Fibroblast of skin of right quadriceps (primary cell): ENCODE measurements at places on chromosomes 11 and 22.

DNA sequence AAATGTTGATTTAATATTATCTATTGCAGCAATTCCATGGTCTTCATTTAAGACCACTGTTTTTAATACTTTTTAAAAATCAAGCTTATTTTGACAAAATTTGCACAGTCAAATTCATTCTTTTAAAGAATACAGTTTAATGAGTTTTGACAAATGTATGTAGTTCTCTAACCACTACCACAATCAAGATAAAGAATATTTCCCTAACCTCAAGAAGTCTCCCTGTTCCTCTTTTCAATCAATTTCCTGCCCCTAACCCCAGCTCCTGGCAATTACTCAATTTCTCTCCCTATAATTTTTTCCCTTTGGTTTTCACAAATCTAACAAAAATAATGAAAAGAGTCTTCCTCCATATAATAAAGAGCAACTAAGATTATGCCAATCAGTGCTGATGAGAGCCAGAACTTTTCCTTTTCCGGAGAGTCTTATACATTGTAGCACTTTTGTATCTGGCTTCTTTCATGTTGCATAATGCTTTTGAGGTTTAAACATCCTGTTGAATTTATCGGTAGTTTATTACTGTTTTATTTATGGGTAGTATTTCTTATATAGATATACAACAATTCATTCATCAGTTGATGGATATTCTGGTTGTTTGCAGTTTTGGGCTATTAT, 231.7 kb downstream of the AASDHPPT start:
- no peak for DNase-seq

- DNase-seq, result no peak
These were observed 621.5 kb upstream of the B3GAT1 start for GRCh38 chr11:135033540-135033939.

DNA sequence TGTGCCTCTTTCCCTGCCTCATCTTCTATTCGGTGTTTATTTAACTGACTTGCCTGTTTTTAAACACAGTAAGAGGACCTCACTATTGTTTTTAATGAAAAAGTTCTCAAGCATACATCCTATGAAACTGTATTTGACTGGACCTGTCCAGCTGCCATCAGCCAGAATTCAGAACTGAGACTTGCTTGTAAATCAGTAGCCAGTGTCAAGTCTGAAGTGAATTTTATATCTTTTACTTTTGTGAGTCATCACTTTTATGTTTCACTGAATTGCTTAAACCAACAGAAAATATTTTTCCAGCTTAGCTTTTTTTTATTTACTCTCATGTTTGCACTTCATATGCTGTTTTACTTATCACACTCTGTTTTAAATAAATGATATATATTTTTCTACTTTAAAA, 88.3 kb downstream of the LUZP2 start:
- peak; percentile 18 for DNase-seq

DNA sequence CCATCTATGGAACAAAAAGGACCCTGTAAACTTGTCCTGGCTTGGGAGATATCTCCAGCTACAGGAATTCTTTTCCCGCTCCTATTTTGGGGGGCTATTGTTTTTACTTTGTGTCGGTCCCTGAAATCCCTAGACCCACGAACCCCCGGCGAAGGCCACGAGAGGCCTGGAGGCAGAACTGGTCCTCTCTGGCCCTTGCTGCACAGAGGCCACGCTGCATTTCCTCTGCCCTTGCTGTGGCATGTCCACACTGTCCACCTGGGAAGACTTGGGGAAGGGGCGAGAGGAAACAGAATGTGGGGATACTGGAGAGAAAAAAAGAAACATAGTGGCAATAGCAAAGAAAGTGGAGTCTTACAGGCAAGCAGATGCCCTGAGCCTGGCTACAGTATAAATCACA, 2.3 kb upstream of the ANO1 start:
- no peak for DNase-seq

- DNase-seq, result no peak
These were observed 7.2 kb upstream of the TRABD start for GRCh38 chr22:50178471-50178864.

DNA sequence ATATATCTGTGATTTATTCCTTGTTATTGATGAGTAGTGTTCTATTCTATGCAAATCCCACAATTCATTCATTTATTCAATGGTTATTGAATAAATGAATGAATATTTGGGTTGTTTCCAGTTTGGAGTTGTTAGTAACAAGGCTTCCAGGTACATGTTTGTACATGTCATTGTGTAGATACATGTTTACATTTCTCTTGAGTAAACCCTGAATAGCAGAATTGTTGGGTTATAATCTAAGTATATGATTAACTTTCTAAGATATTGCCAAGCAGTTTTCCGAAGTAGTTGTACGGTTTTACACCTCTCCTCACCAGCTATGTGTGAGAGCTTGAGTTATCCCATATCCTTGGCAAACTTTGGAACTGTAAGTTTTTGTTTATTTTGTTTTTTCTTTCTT, 18.5 kb upstream of the OR8G1 start:
- no peak for DNase-seq

GRCh38 chr22:45972091-45972888, 4.7 kb downstream of the WNT7B start:
- DNase-seq, result no peak

DNA sequence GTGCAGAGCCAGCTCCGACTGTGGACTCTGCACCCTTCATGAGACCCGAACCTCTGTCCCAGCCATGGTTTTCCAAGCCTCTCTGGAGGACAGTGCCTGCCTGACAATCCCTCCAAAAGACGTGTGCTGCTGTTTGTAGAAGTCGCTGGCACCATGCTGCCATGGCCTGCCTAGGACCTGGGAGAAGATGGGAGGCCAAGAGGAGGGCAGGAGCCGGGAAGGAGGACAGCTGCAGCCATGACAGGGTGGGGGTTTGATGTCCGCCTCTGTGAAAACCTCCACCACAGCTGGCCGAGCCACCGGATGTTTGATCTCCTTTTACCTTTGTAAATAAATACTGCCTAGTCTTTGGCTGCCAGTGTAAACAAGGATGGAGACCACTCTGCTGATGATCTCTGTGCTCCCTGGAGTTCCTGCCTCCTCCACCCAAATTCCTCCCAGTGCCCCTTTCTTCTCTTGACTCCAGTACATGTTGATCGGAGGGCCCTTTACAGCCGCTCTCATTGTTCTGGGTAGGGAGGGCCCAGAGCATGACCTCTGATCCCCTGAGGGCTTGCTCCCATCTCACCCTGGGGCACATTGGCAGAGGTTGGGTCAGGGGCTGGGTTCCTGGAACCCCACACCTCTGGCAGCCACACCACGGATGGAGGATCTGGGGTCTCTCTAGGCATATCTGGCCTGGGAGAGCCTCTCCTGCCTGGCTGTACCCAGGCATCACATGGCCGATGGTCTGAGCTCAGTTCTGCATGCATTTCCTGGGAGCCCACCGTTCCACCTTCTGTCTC, 66.9 kb downstream of the BCR start:
- DNase-seq, result no peak

- peak; percentile 55 for DNase-seq
These were observed at the start of gene PTPRJ for GRCh38 chr11:47980088-47980906. TSS of gene PTPRJ (plus strand) at chr11:47980559. CDS start at chr11:47980913, 354 bp downstream.

- DNase-seq, result peak; percentile 90
These were observed 113.0 kb downstream of the ME3 start for GRCh38 chr11:86559311-86559945.

DNA sequence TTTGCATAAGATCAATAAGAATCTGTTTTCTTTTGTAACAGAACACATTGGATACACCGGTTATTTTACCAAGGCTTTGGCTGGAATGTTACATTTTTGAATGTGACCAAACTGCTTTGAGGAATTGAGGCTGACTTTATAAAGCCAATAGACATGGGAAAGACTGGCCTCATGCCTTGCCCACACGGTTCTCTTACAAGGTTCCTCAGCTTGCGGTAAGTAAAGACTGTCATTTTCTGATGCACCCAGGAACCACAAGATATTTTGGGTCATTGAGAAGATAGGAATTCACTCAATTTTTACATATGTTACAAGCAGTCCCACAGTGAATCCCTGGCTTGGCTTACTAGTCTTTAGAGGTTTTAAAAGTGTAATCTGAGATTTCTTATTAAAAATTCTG, 23.9 kb downstream of the OR10A6 start:
- no peak for DNase-seq

DNA sequence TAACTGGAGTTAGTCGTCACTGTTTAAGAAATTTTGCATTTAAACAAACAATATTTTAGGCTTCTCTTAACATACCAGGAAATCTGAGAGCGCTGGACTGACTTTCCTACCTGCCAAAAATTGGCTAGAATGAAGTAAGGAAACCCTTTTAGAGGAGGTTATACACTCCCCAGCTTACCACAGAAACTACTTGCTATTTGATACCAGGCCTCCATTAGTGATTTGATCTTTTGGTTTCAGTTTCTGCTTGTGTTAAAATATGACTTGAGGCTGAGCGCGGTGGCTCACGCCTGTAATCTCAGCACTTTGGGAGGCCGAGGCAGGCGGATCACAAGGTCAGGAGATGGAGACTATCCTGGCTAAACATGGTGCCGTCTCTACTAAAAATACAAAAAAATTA, 419.9 kb downstream of the LRRC4C start:
- no peak for DNase-seq

GRCh38 chr22:40709752-40710413, 30.6 kb downstream of the MCHR1 start:
- peak; percentile 14 for DNase-seq

DNA sequence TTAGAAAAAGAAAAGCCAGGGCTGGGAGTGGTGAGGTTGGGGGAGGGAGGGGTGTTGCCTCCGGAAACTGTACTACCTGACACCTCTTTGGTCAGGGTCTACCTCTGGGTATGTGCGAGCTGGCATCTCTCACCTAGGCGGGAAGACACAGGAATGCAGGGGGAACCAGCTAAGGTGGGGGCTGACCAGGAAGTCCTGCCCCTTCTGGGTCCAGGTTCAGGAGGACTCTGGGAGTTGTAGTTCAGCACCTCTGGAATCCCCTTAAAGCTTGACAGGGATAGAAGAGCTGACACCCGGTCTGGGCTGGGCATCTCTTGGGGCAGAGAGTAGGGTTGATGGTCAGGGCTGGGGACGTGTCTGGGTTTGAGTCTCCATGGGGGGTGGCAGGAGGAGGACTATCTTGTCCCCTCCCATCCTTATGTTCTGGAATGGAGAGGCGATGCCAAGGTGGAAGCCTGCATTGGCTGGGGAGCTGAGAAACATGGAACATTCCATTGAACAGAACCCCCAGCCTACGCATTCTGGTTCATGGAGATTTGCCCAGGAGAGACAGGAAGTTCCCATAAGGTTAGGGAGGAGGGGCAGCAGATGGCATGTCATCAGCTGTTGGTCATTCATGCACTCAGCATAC, 2.1 kb upstream of the KIAA1671 start:
- DNase-seq, result peak; percentile 24

- DNase-seq, result no peak
These were observed 74.4 kb downstream of the WNT11 start for GRCh38 chr11:76131671-76132631.

DNA sequence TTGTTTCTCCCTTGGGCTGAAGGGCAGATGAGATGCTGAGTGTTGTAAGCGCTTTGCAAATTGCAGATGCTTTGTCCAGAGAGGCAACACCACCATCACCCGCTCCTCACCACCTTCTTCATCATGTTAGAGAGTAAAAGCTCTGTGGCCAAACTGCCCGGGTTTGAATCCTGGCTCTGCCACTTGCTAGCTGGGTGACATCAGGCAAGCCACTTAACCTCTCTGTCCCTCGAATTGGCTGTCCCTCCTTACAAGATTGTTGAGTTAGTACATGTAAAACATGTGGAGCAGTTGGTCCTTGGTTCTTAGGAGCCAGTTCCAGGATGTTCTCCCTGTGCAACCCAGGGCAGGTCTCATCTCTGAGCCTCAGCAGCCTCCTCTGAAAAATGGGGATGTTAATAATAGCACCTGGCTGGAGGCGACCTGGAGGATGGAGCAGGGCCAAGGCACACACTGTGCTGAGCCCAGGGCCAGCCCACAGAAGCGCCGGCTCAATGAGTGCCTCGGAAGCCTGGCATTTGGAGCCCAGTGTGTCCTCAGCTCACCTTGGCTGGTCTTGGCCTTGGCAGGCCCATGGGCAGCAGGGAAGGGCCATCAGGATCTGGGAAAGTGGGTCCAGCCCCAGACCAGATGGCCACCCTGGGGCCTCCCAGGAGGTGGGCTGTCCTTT, 10.5 kb downstream of the C11orf86 start:
- no peak for DNase-seq

- DNase-seq, result no peak
These were observed 109.9 kb downstream of the CSNK2A3 start for GRCh38 chr11:11243209-11243589.

- no peak for DNase-seq
These were observed 48.5 kb upstream of the PRODH start for GRCh38 chr22:18984564-18984963.

DNA sequence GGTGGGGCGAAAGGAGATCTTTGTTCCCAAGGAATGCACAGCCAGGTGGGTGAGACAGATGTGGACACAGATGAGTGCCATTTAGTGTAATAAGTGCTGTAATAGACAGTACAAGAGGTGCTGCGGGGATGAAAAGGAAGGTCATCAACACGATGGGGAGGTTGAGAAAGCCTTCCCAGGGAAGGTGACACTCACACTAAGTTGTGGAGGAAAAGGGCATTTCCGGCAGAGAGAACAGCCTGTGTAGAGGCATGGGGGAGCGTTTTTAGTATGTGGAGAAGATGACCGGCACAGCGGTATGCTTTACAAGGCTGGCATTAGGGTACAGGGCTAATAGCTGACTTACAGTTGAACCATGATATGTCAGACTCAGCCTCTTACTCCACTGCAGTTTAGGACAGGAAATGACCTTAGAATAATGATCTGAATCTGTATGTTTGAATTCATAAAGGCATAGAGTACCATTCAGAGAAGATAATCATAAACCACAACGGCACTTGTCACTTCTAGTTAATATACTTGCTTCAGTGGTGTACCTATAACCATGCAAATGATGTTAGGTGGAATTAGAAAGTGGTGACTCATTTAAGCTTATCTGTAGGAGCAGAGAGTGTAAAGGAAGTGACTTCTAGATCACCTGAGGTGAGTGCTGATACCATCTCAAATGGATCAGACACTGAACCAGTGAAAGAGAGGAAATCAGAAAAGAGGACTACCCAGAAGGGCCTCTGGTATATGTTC, 60.6 kb downstream of the FAM83F start:
- DNase-seq, result no peak

- DNase-seq, result no peak
These were observed 3.9 kb downstream of the ATF4 start for GRCh38 chr22:39524089-39524752.

DNA sequence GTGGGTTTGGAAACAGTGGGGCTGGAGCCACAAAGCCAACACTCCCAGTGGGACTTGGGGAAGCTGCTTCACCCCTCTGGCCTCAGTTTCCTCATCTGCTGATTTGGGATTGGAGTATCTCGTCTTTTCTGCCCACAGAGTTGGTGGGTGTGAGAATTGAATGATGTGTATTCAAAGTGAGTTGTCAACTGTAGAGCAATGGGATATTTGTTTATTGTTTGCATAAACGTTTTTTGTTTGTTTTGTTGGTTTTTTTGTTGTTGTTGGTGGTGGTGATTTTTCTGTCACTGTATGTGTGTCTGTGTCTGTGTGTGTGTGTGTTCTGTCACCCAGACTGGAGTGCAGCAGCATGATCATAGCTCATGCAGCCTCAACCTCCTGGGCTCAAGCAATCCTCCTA, 542.0 kb downstream of the MIAT start:
- DNase-seq, result no peak

- DNase-seq, result no peak
These were observed 53.8 kb upstream of the TTC12 start for GRCh38 chr11:113260541-113260940.
